ENCODE measurements at places on chromosomes 6 and 20.

DNA sequence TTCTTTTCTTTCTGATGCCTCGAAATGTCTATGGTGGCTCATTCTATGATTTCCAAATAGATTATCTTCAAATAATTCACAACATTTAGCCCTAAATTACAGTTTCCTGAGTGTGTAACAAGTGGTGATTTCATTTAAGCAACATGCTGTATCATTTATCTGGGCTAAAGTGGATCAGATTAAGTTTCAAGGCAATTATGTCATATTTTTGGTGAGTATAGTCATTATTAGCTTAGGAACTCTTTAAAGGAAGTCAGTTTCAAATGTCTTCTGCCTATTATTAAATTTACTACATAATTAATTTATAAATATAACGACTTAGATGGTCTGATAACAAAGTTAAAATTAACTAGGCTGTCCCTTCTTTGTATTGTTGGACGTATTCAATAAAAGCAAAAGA is 847.9 kb upstream of the FLRT3 start:
- DNase-seq: no peak

- no peak for DNase-seq
Measured at GRCh38 chr20:31863296-31864085, 6.8 kb downstream of the DUSP15 start.

GRCh38 chr20:23229989-23230388 is 120.6 kb upstream of the NXT1 start:
- no peak for DNase-seq

DNA sequence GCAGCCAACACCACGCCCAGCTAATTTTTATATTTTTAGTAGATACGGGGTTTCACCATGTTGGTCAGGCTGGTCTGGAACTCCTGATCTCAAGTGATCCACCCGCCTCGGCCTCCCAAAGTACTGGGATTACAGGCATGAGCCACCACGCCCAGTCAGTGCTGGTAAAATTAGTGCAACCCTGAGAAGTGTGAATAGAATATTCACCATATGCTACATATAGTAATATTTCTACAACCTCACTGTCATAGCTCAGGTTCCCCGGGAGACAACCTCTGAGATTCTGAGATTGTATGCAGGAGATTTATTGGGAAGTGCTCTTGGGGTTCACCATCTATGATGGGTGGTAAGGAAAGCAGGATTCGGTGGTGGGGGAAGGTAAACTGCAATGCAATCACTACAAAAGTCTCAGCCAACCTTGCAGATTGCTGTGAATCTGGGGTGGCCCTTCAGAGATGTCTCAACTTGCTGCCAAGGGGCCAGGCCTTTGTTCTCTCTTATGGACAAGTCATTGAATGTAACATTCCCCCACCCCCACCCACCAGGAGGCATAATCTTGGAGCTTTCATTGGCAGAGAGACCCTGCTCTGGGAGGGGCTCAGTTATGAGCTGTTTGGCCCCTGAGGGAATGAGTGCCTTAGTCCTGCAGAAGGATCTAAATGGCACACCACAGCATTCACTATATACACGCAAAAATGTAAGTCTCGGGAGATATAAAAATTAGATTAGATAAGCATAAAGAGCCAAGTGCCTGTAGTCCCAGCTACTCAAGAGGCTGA is 34.0 kb upstream of the SEC63 start:
- no peak for DNase-seq

Data from fibroblast of skin of right biceps (primary cell).